Activated CD8-positive, alpha-beta memory T cell treated with anti-CD3 and anti-CD28 coated beads for 4 hours (primary cell): ENCODE measurements at places on chromosomes 16 and 17.

GRCh38 chr17:58614859-58615459 lies 76.9 kb downstream of the TEX14 start:
- no peak for DNase-seq

DNA sequence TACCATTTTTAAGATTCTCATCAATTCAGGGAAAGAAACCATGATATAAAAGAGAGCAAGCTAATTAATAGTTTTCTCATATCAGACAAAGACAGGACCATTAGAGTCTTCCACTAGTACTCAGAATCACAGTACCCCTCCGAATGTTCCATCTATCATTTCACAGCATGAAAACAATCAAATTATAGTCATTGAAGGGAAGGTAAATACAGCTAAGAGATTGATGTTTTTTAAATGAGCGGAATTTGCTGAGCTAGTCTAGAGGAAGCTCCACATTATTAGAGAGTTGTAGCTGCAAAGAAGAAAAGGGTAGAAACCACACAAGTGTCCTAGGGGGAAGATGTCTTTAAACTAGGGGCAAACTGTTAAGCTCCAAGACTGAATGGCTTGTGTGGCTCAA lies 808.9 kb downstream of the CDH11 start:
- no peak for DNase-seq

DNA sequence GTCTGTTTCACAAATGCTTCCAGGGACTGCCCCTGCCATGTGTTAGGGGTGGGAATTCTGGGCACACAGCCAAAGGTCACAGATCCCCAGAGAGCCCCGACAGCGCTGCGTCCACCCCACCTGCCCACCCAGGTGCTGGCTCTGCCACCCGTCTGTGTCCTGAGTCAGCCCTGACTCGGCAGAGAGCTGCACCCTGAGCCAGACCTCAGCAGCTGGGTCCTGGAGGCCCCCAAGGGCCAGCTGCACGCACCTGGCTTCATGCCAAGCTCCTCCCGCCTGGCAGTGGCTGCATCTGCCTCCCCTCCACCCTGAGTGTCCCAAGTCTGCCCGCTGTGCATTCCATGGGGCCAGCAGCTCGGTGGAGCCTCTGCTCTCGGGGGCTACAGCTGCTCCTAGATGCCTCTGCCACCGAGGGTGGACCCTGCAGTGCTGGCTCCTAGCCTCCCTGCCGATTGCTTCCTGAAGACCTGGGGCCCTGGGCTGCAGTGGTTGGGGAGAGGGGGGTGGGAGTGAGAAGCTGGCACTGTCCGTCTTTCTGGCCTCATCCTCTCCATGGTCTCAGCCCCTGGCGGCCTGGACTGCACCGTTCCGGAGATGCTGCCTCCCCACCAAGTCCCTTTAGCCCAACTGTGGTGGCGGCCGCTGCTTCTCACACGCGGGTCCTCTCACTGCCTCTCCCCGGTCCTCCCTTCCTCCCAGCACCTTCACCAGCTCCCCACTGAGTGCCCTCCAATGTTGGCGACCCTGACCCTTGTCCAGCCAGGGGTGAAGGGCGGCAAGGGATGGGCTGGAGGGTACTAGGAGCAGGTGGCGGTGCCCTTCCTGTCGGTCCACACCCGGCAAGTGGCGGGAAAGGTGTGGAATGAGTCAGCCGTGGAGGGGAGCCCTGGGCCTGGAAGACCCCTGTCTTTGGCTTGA lies 3.0 kb downstream of the SECTM1 start:
- DNase-seq, result no peak

DNA sequence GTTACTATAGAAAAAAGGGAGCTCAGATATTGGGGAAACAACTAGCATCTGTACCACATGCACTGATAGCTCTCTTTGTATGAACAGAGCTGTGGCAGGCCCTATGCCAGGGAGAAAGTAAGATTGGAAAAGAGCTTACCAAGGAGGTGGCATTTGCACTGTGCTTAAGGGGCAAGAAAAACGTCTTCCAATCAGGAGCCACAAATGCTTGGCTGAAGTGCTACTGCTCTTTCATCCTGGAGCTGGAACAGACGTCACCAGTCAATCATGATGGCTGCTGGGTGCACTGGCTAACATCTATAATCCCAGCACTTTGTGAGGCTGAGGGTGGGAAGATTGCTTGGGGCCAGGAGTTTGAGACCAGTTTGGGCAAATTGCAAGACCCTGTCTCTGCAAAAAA lies 218.5 kb downstream of the SEC14L1 start:
- DNase-seq, result no peak

GRCh38 chr17:37614391-37614790 lies 5.2 kb upstream of the SYNRG start:
- no peak for DNase-seq

DNA sequence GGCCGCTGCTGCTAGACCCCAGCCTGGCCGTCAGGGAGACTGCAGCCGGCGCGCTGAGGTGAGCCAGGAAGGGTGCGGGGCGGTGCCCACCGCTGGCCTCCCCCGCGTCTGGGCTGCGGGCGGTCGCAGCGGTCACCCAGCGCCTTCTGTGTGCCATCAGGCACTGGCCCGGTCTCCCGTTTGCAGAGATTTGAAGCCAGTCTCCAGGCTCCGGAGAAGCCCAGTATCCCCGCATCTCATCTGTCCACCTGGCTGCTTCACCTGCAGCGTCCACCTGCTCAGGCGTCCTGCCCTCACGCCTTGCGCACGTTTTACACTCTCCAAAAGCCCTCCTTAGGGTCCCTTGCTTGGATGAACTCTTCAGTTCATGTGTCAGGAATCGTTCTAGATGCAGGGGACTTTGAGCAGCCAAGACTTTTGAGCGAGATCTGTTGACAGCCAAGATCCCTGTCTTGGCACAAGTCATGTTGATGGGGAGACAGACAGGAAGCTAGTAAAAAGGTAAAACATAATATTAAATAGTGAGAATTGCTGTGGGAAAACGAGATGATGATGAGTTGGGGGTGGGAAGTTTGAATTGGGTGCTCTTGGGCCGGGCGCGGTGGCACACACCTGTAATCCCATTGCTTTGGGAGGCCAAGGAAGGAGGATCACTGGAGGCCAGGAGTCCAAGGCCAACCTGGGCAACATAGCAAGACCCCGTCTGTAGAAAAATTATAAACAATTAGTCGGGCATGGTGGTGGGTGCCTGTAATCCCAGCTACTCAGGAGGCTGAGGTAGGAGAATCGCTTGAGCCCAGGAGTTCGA lies 916 bp downstream of the HEATR3 start:
- DNase-seq, result no peak

DNA sequence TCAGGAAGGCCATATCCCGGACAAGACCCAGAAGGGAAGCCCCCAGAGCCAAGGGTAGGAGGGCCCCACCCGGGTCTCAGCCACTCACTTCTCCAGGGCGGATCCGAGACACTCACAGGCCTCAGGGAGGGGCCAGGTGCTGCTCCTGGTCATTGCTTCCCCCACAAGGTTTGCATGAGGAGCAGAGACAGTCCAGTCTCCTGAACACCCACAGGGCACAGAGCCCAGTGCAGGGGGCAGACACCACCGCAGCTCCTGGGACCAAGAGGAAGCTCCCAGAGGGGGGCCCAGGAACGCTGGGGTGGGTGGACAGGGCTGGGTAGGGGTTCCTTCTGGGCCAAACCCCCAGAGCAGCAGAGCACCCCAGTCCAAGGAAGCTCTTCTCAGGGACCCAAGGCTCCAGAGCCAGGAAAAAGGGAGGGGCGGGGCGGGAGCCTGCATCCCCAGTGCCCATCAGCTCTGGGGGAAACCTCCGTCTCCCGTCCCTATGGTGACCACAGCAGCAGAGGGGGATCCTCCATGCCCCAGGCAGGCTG lies 709 bp upstream of the MRPL28 start:
- no peak for DNase-seq

DNA sequence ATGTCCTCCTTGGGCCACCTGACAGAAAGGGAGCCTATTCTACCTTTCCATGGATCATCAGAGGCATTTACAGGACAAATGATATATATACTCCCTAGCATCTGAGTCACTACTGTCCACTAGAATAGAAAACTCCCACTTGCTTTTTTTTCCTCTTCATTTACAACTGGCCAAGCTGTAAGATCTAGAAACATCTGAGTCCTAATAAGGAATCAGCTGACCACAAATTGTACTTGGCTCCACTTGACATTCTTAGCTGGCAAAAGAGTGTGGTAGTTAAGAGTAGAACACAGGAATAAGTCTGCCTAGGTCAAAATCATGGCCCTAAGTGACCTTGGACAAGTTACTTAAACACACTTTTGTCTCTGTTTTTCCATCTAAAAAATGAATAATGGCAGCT lies 5.2 kb downstream of the RUSF1 start:
- no peak for DNase-seq
